ENCODE measurements at places on chromosomes 12 and 14.

DNA sequence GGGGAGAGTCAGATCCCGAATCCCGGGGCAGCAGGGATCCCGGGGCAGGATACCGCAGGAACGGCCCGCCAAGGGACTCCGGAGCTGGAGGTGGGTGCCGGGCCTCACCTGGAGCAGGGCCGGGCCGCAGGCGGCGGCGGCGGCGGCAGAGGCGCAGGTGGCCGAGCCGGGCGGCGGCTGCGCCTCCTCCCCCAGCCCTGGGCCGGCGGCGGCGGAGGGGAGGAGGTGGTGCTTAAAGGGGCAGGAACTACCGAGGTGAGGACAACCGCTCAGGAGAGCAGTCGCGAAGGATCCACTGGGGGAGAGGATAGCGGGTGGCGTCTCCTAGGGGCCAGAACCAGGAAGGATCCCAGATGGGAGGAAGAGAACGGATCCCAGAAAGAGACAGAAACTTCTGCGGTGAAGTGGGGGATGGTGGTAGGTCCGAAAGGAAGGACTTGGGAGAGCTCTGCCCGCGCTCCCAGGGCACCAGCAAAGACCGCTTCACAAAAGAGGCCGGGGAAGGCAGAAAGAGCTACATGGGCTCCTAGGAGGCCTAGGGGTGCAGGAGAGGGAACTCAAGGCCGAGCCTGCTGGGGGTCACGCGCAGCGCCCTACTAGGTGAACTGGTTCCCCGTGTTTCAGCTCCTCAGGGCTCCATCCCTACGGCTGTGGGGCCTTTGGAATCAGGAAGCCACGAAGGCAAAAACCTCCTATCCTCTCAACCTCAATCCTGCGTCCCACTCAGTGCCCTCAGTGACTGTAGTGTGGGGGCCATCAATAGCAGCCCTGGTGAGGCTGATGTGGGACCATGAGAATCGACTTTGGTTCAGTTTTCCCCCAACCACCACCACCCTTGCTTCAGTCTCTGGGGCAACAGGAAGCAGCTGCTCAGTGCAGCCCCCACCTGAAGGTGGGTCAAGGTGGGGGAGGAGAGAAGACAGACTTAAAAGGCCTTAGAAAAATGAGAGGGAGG is 5.0 kb upstream of the BAZ2A start:
- DNase-seq, result peak; percentile 45

GRCh38 chr12:58533652-58534051 is 386.7 kb downstream of the LRIG3 start:
- no peak for DNase-seq

GRCh38 chr14:24051789-24052655 is at the start of gene CARMIL3:
Gene CARMIL3, plus strand, starts transcription at chr14:24052009. Its CDS starts 145 bp downstream, at chr14:24052154.
- peak; percentile 47 for DNase-seq

DNA sequence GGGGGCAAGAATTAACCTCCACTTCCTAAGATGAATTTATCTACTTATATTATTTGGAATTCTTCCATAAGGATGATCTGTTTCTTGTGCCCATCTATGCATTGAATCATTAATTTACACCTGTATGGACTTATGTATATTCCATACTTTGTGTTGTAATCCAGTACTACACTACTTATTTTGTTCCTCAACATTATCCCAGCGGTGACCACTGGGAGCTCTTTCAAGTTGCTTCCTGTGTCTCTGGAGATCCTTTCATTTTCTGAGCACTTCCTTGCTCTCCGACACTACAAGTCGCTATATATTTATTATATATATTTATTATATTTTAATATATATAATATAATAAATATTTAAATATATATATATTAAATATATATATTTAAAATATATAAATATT is 54.9 kb upstream of the SCN8A start:
- DNase-seq, result no peak

DNA sequence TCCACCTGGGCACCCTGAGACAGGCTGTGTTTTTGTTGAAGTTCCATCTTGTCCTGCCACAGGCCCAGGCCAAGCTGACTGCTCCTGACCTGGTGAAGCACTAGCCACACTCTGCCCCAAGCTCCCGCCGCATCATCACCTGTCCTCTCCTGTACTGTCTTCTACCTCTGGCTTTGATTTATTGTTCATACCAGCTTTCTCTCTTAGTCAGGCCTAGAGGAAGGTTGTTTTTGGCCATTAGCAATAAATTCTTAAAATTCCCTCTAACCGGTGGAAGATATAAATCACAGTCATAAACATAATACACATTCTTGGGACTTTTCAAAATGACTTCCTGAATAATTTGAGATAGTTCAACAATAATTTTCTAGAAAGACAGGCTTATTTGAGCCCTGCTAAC is 169.4 kb downstream of the DAD1 start:
- DNase-seq, result no peak

GRCh38 chr14:90442388-90442787 is 45.6 kb downstream of the CALM1 start:
- DNase-seq, result no peak

- no peak for DNase-seq
Observed at GRCh38 chr14:103676881-103677675, 38.2 kb downstream of the XRCC3 start.
